ENCODE measurements at places on chromosomes 13 and 19.
A peak's percentile ranks its signal among the peaks of the same experiment; 100 is the strongest.

DNA sequence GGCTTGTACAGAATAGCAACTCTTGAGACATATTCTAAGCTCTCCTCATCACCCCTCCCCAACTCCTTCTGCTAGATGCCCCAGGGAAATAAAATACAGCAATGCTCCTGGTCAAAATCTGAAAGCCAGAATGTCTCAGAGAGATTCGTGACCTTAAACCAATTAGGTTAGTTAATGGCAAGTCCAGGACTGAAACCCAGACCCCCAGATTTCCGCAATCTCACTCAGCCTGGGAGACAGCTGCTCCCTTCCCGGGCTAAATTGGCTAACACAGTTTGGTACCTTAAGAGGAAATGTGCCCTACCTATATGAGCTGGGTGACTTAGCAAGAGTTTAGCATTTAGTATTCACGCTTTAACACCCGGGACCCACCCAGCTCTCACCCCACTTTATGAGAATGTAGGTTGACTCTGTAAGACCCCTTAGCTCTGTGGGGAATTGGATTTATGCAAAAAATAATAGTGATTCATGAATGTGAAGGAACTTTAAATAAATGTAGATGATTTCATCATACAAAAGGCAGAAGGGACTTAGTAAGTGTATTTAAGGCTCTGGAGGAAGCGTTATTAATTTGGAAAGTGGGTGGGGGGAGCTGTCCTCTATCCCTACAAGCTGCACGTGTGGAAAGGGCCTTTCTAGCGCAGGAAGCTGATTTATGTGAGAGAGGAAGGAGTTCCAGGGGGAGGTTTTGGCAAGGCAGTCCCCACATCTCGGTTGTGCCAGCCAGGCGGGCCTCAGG, 1.1 kb downstream of the DLEU7 start:
- no peak for DNase-seq

DNA sequence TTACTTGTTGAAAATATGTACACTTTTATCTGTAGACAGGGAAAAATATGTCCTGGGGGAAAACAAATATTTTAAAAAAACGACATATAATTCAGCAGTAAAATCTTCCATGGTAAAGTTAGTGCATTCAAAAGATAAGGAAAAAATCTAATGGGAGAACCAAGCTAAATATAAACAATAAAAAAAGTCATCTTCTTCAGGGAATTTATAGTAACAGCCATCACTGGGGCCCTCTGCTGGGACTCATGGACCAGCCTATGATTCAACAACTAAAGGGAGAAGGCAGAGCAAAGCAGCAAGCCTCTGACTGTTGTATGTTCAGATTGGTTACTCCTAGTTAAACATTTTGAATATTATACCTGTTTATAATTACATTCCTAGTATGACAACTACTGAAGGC, 93.0 kb downstream of the ITGBL1 start:
- DNase-seq: no peak

- no peak for DNase-seq
Measured at GRCh38 chr19:19434483-19435045, 29.1 kb downstream of the GATAD2A start.

- no peak for DNase-seq
Measured at GRCh38 chr19:29576761-29577648, 29.1 kb upstream of the POP4 start.

DNA sequence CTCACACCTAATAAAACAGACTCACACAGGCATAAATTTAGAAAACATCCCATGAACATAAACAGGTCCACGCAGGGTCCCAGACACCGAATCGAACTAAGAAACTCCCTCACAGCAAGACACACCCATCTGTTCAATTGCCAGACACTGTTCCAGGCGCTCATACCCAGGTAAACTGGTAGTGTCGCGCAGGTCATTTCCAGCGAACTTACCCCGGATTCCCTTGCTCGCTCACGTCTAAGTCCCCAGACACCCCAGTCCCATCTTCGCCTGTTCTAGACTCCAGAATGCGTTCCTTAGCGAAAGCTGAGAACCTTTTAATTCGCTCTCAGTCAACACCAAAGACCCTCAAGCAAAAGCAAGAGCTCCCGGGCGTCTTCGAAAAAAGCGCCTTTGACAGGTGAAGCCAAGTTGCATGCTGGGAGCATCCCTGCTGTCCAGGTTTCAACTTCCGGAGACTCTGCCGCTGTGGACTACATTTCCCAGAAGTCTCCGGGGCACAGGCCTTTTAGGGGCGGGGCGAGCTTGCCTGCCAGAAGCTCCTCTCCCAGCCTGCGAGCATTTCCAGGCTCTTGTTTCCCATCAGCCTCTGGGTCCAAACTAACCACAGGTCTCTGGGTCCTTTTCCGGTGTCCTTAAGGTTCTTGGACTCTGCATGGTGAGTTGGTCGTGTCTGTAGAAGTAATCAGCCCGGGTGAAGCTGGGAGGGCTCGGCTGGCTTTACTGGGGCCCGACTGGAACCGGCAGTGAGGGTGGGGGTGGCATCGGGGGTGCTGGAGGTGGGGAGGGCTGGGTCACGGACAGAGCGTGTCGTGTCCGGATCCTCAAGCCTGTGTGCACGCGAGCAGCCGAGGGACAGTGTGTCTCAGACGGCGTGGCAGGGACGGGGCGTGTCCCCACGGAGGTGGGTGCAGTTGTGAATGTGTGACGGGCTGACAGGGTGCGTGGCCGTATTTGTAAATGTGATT, at the start of gene ZNF283:
Gene ZNF283 (plus strand): TSS at position 535 of the 968 bp plus-strand sequence. CDS start 6,184 bp downstream, outside the sequence.
- DNase-seq: peak; percentile 22

GRCh38 chr13:110737555-110737954, 24.1 kb downstream of the ING1 start:
- no peak for DNase-seq

DNA sequence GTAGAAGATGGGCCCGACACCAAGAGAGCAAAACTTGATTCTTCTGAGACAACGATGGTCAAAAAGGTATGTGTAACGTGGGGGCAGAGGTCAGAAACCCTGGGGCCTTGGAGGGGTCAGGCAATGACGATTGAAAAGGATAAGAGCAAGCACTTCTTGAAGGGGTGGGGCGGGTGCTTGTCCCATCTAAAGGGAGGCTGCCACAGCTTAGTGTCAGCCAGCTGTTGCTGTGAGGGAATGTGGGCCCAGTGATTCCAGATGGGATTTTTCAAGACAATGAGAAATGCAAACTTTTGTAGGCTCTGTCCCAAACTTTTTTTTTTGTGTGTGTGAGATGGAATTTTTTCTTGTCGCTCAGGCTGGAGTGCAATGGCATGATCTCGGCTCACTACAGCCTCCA, 24.5 kb downstream of the SAE1 start:
- no peak for DNase-seq

- DNase-seq: no peak
Measured at GRCh38 chr13:112715210-112715609, 25.4 kb downstream of the ATP11A start.

DNA sequence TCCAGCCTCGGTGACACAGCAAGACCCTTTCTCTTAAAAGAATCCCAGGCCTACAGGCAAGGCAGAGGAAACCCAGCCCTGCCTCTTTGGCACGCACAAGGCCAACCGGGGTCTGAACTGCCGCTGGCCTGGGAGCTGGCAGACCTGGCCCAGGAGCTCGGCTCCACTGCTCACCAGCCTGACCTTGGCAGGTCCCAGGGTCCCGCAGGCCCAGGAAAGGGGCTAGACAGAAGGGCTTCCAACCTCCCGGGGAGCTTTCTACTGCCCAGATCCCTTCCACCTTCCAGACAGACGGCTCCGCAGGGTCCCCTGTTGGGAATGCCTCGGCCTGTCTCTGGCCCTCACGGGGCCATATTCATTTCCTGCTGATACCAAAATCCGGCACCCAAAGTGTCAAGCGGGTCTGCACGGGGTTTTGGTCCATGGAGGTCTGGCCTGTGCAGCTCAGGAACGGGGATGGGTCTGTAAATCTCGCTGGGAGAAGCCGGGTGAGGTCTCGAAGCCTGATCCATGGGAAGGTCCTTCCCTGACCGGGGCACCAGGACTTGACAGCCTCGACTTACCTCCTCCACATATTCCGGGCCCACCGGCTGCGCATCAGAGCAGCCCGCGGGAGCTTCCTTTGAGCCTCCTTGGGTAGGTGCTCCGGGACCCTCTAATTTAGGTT, 36.6 kb upstream of the MATK start:
- no peak for DNase-seq

- DNase-seq: no peak
Measured at GRCh38 chr19:54114340-54115108, 933 bp downstream of the TFPT start.

DNA sequence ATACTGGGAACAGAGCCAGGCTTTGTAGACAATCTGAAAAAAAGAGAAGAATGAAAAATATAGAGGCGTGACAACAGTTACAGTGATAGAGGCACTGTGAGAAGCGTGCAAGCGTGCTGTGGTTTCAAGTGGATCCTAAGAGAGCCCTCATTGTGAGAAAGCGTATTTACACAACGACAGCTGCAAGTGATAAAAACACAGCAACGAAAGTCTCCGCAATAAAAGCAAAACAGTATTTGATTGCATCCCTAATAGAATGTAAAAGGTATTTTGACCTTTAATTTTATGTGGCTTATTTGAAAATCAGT, 642.7 kb upstream of the ARGLU1 start:
- DNase-seq: no peak

DNA sequence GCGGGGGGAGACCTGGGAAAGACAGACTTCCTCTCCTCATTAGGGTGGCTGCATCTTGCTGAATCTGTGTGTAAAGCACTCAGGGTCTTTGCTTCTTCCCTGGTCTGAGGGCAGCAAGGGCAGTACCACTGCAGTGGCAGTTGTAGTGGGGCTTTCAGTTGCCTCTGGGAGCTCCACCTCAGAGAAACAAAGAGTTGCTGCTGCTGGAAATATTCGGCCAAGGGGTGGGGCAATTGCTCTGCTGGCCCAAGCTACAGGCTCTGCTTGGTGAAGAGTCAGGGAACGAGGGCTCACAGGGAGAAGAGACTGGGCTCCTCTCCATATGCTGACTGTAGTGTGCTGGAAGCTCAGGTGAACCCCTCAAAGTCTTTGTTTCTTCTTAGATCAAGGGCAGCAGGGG, 52.5 kb downstream of the POSTN start:
- DNase-seq: no peak

DNA sequence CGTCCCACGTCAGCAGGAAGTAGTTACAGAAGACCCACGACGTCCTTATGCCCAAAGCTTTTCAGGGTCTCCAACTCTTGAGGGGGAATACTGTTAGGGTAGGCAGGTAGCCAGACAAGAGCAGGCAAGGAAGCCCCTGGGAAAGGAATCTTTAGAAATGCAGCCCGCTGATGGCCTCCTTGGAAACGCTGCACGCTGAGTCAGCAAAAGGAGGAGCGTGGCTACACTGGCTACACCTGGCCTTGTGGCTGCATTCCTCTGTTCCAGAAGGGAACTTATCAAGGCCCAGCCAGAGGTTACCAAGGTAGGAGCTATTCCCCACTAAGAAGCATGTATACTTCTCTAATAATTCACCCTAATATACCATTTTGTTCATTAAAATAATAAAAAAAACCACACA, 2.0 kb downstream of the ERVV-1 start:
- DNase-seq: no peak

DNA sequence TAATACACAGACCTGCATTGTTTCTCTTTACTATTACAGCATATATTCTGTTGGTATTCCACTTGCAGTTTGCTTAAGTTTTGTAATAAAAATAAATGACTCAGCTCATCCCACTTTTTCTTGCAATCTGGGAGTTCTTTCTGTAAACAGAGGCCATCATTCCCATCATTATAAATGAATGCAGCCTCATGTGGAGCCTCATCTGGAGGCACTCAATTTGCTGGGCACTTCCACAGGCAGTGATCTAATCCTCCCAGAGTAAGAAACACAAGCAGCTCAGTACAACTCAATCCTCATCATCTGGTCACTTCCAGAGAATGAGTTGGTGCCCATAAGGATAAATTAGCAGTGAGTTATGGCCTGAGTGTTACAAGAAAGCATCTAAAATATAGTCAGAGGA, 2801.9 kb downstream of the PCDH9 start:
- no peak for DNase-seq

- no peak for DNase-seq
Measured at GRCh38 chr19:41932720-41933332, 4.6 kb upstream of the ERFL start.

DNA sequence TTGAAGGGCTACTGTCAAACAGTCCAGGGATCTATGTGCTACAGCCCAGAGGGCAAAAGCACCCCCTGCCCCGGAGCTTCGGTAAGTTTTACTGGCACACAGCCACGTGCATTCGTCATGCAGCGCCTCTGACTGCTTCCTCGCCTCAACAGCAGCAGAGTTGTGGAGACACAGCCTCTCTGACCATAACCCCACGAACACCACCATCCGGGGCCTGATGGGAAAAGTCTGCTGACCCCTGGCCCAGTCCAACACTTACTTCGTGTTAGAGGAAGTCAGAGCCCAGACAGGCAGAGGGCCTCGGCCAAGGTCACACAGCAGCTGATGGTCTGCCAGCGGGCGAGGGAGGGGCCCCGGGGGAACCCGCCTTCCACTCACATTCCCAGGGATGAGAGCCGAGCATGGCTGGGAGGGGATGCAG, 5.1 kb downstream of the CBARP start:
- no peak for DNase-seq

- no peak for DNase-seq
Measured at GRCh38 chr19:47716270-47716937, 3.2 kb downstream of the EHD2 start.

- no peak for DNase-seq
Measured at GRCh38 chr19:15161028-15161984, 39.5 kb downstream of the NOTCH3 start.

DNA sequence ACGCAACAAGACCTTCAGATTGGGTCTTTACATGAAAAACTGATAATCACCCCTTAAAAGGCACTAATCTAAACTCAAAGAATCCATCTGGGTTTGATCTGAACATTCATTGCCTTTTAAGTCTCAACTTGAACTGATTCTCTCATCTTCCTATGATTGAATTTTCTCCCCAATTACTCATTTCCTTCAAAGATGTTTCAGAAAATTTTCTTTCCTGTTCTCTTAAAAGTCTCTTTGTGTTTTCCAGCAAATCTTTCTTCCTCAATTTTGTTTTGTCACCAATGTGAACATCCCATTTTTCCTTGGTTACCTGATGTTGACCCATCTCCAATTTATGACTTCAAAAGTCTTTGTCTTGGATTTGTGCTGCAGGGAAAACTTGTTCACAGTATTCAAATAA, 234.3 kb downstream of the DACH1 start:
- no peak for DNase-seq

GRCh38 chr13:38763446-38764381, 76.8 kb downstream of the FREM2 start:
- DNase-seq: peak; percentile 30
